ENCODE measurements at places on chromosomes 6 and 20. TPM values are rescaled to one million over a fixed set of nuclear protein-coding genes. Genes with fewer than 3 reads are reported as not detected.

The DLK2 gene
- 3.8 TPM for total RNA-seq

The CRIP3 gene
- not detected for total RNA-seq

The GFOD1 gene
- 4.7 TPM for total RNA-seq

The IPCEF1 gene
- not detected for total RNA-seq

The BPIFA1 gene
- total RNA-seq = not detected

The IP6K3 gene
- not detected for total RNA-seq

The C20orf204 gene
- 0.50 TPM for total RNA-seq

The MTHFD1L gene
- 65.7 TPM for total RNA-seq

The FKBP5 gene
- total RNA-seq = 15.2 TPM

The ABT1 gene
- 25.4 TPM for total RNA-seq

The LRRN4 gene
- not detected for total RNA-seq

The PGC gene
- not detected for total RNA-seq

The COL9A3 gene
- total RNA-seq = 0.08 TPM

The SLC22A1 gene
- total RNA-seq = 1.1 TPM

The TDRD6 gene
- not detected for total RNA-seq

The ARMH2 gene
- not detected for total RNA-seq

The ADGRF1 gene
- total RNA-seq = not detected

Data from HT1080 (cell line).